ENCODE measurements at places on chromosomes 16 and 17. TPM values are rescaled to one million over a fixed set of nuclear protein-coding genes. Genes with fewer than 3 reads are reported as not detected.

The WDR45B gene
- polyA plus RNA-seq: 111 TPM

The KRT17 gene
- 4.0 TPM for polyA plus RNA-seq

The RAB40C gene
- polyA plus RNA-seq: 28.6 TPM

The KRT40 gene
- not detected for polyA plus RNA-seq

The NUFIP2 gene
- 33.4 TPM for polyA plus RNA-seq

The ZSCAN10 gene
- not detected for polyA plus RNA-seq

The FZD2 gene
- 42.2 TPM for polyA plus RNA-seq

The FKBP10 gene
- polyA plus RNA-seq: 160 TPM

The OTOA gene
- not detected for polyA plus RNA-seq

The CNGB1 gene
- 0.27 TPM for polyA plus RNA-seq

The FA2H gene
- 2.7 TPM for polyA plus RNA-seq

DNA sequence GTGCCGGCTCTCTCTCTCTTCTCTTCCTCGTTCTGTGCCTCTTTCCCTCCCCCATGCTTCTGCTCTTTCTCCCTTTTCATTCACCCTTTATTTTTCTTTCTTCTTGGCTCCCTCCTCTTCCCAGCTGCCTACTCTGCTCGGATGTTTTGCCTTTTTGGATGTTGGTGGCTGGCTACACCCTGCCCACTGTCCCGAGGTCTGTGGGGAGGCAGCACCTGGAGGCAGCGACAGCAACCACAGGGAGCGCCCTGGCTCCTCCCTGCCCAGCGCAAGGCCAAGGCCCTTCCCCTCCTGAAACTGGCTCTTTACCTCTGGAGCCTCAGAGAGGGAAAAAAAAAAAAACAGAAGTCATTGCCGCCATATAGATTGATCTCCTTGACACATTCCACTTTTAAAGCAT, 20.0 kb downstream of the CLUAP1 start:
- no peak for DNase-seq

- no peak for DNase-seq
Observed at GRCh38 chr16:89363621-89364393, 126.6 kb downstream of the ANKRD11 start.

- no peak for DNase-seq
Observed at GRCh38 chr16:22386976-22387375, 12.6 kb upstream of the CDR2 start.

DNA sequence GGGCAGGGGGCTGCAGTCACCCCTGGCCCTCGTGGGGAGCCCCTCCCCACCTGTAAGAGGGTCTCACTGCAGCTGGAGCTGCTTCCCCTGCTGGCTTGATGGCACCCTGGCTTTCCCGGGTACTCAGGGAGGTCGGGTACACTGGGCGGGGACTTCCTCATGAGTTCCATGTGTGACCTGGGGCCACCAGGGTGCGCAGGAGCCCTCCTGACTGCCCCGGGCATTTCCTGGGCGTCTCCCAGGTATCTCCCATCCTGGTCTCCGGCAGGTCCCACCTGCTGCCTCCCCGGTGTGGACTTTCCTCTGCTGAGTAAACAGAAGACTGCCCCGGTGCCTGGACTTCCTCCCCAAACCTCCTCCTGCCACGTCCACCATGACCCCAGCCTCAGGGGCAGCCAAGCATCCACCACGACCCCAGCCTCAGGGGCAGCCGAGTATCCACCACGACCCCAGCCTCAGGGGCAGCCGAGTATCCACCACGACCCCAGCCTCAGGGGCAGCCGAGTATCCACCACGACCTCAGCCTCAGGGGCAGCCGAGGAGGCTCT, 40.9 kb downstream of the CBFA2T3 start:
- DNase-seq: no peak

- no peak for DNase-seq
Observed at GRCh38 chr16:11543661-11544393, 42.9 kb downstream of the LITAF start.

- DNase-seq: no peak
Observed at GRCh38 chr17:6596081-6596480, 39.7 kb upstream of the PITPNM3 start.

- DNase-seq: no peak
Observed at GRCh38 chr17:78694805-78695531, 87.1 kb downstream of the CYTH1 start.

DNA sequence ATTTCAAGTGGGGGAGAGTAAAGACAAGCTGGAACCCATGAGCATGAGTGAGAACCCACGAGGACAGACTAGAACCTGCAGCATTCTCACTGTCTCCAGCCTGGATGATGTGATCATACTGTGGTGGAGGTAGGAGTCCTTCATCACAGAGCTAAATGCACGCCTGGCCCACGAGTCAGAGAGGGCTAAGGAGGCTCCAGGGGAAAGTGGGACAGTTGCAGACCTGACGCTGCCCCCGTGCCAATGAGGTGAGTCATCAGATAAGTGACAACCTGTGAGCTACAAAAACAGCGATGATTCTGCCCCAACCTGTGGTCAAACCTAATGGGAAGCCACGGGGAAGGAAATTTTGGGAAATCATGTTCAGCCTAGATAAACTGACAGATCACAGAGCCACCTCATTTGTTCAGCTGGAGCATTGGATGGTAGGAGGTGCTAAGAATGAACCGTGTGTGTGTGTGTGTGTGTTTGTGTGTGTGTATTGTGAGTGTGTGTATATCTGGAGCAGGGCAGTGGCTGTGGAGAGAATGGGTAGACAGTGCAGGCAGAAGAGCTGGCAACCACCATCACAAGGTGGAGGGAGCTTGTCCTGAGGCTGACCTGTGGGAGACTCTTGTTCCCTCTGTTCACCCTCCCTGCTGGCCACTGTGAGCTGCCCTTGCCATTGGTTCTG, 131.8 kb downstream of the UTP18 start:
- DNase-seq: no peak

DNA sequence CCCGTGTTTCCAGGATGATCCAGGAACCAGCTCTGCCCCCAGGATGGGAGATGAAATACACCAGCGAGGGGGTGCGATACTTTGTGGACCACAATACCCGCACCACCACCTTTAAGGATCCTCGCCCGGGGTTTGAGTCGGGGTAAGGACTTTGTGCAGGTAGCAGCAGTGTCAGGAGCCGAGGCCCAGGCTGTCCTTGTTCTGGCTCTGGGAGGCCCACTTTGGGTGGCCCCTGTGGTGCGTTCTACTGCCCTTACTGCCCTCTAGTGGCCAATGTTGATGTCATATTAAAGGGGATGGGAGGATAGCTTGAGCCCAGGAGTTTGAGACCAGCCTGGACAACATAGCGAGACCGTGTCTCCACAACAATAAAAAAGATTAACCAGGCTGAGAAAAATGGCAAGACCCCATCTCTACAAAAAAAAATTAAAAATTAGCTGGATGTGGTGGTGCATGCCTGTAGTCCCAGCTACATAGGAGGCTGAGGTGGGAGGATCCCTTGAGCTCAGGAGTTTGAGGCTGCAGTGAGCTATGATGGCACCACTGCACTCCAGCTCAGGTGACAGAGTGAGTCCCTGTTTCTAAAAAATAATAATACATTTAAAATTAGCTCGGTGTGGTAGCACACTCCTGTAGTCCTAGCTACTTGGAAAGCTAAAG, 20.9 kb upstream of the CLEC18A start:
- DNase-seq: no peak

- DNase-seq: no peak
Observed at GRCh38 chr16:85413691-85414663, 199.1 kb upstream of the GSE1 start.

- DNase-seq: no peak
Observed at GRCh38 chr16:75114179-75114945, 2.2 kb downstream of the LDHD start.

DNA sequence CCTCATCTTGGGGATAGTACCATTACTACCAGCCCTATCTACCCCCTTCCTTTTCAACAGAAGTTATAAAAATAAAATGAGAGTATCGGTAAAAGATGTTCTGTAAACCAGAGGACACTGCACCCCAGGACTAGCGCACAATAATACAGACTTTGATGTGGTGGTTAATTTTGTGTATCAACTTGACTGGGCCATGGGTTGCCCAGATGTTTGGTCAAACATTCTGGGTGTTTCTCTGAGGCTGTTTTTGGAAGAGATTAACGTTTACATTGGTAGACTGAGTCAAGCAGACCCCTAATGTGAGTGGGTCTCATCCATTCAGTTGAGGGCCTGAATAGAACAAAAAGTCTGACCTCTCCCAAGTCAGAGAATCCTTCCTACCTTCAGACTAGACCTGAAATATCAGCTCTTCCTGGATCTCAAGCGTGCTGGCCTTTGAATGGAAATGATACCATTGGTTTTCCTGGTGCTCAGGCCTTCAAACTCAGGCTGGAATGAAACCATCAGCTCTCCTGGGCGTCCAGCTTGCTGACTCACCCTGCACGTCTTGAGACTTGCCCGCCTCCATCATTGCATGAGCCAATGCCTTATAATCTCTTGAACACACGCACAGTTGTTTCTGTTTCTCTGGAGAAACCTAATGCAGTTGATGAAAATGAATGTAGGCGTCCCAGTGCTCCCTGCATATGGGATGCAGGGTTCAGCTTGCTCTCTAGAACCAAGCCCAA, 10.1 kb downstream of the MRM1 start:
- no peak for DNase-seq

DNA sequence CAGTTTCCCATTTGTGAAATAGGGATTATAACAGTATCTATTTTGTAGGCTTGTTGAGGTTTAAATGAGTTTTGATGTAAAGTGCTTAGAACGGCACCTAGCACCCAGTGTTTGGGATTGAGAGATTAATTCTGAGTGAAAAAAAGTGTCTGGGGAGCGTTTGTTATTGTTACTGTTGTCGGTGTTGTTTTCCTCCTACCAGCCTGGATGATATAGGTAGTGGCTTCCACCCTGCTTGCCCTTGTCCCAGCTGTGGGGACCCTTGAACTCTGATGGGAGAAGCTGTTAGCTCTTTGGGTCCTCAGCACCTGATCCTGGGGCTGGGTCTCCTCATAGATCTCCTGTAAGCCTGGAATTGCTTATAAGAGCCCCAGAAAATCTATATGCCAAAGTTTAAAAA, 4.9 kb downstream of the FMNL1 start:
- DNase-seq: no peak

DNA sequence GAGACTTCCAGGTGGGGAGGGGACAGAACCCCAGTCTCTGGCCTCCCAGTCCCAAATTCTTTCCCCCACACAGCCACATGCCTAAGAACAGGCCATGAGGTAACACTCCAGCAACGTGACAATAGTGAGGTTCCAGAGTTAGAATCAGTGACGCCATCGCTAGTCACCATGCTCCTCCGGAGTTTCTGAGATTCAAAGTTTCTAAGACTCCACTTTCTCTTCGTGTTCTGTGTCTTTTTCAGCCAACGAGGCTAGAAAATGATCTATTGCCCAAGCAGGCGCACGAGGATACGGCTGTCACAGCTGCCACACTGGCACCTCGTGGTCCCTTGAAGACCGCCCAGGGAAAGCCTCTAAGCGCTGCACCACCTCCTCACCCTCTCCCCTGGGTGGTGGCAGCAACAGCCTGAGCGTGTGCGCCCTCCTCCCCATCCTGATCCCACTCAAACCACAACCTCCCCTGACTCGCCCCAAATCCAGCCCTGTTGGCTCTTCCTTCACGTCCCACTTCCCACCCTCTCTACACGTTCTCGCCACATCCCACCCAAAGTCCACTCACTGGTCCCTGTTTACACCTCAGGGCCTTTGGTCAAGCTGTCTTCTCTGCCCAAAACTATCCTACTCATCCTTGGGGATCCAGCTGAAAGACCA, 1.0 kb downstream of the MCRIP1 start:
- DNase-seq: no peak

DNA sequence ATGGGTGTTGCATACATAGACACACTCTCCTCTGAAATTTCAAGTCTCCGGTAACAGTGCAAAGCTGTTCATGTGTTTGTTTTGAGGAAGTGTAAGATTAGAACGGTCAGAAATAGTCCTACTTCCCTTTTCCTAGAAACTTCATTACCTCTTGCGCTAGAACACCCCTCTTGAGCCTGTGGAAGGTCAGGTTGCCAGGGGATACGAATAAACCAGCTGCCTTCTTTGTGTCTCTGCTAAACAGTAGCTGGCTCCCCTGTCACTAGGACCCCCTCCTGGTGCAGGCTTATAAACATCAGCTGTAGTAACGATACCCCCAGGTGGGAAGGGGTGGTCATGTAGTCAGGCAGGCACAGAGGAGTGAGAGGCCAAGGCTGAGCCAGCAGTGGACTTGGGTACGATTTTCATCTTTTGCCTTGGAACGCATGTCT, 113.4 kb upstream of the RCVRN start:
- DNase-seq: no peak
